RWPE1 (cell line): ENCODE measurements at places on chromosomes 5 and 9.
A peak's percentile ranks its signal among the peaks of the same experiment; 100 is the strongest.

DNA sequence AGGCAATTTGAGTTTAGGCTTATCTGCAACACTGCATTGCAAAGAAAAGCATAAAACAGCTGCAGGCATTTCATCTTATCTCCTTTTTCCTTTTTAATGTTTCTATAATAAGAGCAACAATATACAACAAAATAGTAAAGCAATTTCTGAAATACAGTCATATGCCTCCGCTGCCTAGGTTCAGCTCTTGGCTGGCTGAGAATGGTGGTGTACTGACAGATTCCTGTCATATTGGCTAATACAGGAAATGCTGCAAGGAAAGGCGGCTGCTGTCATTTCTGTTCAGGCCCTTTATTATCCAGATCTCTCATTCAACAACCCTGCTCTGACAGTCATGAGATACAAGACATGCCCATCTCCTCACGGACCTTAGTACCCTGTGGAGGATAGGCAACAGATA, 677.0 kb downstream of the TAF11L14 start:
- no peak for DNase-seq

DNA sequence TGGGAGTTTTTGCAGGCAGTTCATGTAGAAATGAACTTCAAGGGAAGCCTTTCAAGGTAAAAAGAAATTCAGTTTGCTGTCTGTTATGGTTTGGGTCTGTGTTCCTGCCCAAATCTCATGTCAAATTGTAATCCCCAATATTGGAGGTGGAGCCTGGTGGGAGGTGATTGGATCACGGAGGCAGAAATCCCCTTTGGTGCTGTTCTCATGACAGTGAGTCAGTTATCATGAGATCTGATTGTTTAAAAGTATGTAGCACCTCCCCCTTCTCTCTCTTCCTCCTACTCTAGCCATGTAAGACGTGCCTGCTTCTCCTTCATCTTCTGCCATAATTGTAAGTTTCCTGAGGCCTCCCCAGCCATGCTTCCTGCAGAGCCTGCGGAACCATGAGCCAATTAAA, 341.4 kb downstream of the ARHGEF28 start:
- no peak for DNase-seq

DNA sequence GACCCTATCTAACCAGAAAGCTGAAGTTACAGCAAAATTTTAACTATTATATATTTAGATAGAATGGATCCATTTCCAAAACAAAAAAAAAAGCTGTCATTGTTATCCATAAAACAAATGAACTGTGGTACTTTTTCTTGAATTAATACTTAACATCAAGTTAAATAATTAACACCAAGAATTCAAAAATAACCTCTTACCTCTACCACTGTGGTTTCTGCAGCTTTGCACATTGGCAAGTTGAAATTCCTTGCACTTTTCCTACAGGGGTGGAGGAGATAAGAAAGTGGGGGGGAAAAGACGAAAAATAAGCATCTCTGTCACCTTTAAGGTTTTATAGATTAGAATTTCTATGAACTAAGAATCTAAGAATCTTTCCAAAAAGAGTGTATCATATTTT, 30.0 kb downstream of the OXCT1 start:
- DNase-seq = no peak

DNA sequence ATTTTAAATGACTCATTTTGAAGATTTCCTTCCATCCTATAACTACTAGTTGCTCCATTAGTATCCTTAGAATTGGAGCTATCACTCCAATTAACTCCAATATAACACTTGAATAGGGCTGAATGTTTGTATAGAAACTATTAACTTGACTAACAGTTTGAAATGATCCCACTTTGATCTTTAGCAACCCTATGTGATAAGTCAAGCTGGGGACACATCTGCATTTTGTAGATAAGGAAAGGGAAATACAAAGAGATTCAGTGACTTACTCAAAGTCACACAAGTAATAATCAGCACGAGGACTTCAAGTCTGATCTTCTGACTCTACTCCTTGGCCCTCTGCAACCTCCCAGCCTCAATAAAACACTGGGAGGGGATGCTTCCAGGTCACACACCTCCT, 101.1 kb downstream of the TMEM215 start:
- DNase-seq = no peak

- DNase-seq = no peak
These were observed 280.4 kb downstream of the TMEM167A start for GRCh38 chr5:82796643-82797416.

- no peak for DNase-seq
These were observed 5.6 kb downstream of the EXD3 start for GRCh38 chr9:137417161-137418021.

DNA sequence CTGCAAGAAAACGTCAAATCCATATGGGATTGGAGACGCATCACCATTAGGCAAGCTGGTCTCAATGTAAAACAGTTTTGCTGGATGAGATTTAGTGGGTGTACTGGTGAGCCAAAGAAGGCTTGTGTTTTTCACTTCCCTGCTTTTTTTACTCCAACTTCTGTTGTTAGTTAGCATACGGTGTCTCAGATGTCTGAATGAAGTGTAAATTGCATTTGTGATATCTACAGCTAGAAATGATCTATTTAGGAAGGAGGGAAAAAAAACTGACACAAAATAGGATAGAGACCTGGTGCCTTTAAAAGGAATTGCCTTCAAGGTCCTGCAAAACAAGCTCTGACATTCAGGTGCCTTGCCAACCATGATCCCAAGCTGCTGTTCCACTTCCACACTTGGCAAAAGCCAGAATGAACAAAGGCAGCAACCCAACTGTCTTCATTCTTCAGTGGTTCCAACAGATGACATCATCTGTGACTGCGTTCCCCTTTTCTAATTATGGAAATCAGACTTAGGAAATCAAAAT, 104.2 kb upstream of the RAI14 start:
- DNase-seq = no peak

- DNase-seq = peak; percentile 59
These were observed 9.9 kb upstream of the PCDHB2 start for GRCh38 chr5:141084487-141084989.

- no peak for DNase-seq
These were observed 179.8 kb downstream of the ENC1 start for GRCh38 chr5:74460694-74461093.

GRCh38 chr5:157150995-157151394, 8.3 kb upstream of the MED7 start:
- no peak for DNase-seq

GRCh38 chr5:91174396-91174795, 208.7 kb downstream of the ARRDC3 start:
- no peak for DNase-seq

DNA sequence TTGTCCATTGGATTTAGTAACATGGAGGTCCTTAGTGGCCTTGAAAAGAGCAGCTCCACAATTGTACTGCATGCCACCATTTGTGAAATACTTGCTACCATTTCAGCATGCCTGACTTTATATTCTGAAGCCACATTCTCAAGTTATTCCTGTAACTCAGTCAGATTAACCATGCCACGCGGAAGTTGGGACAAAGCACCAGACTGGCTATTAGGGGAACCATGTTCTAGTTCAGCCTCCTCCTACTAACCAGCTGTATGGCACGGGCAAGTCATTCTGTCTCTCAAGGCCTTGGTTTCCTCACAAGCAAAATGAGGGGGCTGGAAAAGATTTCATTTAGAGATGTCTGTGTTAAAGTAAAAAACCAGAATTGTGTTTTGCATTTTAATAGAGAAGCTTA, 418.0 kb downstream of the PLK2 start:
- DNase-seq = no peak

GRCh38 chr5:173963867-173964441, 25.0 kb upstream of the C5orf47 start:
- DNase-seq = peak; percentile 30

DNA sequence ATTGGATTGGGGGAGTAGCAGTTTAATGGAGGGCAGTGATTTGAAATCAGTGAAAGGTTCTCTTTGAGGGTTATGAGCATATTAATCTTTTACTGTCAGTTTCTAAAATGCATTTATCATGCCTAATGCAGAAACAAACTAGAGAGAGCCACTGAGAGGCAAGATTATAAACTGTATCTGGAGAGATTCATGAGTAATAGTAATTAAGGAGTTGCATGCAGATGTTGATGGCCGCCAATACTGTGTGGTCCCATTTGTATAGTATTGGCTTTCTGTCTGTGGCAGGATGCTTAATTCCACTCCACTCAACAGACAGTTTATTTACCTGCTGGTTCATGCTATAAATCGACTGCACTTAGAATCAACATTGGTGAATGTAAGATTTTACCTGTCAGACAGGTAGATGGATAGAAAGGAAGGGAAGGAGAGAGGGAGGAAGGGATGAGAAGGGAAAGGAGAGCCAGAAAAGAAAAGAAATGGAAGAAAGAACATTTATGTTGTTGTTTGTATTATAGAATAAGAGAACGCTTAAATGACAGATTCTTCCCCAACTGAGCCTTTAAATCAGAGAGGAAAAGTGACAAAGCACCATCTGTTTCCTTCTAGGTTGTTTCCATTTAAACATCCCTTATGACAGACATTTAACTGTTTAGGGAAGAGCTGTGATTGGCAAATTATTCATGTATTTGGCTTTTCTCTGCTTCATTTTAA, 146.5 kb downstream of the PAM start:
- no peak for DNase-seq

DNA sequence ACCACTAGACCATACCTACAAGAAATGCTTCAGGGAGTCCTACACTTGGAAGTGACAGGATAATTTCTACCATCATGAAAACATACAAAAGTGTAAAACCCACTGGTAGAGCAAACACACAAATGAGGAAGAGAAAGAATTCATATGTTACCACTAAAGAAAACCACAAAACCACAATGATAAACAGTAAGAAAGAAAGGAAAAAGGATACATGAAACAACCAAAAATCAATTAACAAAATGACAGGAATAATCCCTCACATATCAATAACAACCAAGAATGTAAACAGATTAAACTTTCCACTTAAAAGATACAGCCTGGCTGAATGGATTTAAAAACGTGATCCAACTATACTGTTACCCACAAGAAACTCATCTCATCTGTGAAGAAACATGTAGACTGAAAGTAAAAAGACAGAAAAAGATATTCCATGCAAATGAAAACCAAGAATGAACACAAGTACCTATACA, 83.4 kb downstream of the LPAR1 start:
- DNase-seq = no peak

- no peak for DNase-seq
These were observed 102.9 kb upstream of the FSTL4 start for GRCh38 chr5:133715216-133715615.

- DNase-seq = peak; percentile 52
These were observed 640.9 kb downstream of the SEMA5A start for GRCh38 chr5:8905021-8905420.

DNA sequence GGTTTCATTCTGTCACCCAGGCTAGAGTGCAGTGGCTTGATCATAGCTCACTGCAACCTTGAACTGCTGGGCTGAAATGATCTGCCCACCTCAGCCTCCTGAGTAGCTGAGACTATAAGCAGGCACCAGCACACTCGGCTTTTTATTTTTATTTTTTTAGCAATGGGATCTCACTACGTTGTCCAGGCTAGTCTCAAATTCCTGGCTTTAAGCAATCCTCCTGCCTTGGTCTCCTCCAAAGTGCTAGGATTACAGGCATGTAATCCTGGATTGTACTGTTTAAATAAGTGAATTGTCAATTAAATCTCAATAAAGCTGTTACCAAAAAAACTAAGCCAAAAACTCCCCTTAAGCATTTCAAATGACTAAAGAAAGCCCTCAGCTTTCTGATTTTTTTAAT, 18.9 kb downstream of the GOLPH3 start:
- no peak for DNase-seq

DNA sequence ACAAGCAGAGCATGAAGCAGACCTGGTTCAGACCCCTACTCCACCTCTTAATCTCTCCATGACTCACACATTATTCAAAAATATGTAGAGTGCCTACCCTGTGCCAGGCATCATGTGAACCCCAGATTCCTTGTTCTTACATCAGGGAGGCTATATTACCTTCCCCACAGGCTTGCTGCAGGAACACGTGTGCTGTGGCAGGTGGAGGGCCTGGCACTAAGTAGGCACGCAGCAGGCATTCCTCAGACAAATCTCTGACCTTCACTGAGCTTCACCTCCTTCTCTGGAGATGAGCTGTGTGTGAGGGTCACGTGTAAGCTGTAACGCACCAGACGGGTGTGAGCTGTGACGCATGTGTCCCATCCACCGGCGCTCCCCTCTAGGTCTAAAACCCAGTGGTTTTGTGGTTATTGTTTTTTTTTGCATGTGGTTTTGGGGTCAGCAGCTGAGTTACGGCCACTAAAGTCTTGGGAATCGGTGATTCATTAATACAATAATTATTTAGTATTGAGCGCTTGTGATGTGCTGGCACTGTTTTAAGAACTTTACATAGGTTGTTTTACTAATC, 30.3 kb downstream of the ANGPTL2 start:
- DNase-seq = no peak

DNA sequence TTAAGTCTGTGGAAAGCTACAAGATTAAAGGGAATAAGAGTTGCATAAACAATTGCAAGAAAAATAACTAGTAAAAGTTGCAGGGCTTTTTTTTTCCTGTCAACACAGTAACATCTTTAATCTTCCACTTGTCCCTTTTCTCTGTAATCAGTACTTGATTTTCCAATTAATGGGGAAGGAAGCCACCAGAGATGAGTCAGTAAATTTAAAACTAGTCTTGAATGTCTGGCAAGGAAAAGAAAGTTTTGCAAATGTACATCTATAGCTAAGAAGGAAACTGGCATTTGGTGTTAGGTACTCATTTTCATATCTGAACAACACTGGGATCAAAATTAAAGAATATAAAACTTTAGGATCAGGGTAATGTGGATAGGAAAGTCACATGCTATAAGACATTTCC, 17.1 kb downstream of the DAP start:
- DNase-seq = no peak

DNA sequence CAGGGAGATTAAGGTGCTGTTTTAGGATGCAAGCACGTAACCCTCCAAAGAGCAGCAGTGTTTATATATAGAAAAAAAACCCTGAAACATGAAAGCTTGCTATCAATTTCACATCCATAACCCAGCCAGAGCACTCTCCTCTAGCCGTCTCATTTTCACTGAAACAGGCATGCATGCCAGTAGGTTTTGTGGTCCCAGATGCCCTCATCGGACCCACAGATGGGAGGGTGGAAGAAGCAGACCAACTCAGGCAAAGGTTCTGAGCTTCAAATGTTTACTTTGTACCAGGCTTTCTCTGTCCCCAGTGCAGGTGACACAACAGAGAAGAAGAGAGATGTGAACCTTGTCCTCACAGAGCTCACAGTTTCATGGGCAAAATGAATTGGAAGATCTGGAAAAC, 127.4 kb upstream of the ATP10B start:
- DNase-seq = no peak

DNA sequence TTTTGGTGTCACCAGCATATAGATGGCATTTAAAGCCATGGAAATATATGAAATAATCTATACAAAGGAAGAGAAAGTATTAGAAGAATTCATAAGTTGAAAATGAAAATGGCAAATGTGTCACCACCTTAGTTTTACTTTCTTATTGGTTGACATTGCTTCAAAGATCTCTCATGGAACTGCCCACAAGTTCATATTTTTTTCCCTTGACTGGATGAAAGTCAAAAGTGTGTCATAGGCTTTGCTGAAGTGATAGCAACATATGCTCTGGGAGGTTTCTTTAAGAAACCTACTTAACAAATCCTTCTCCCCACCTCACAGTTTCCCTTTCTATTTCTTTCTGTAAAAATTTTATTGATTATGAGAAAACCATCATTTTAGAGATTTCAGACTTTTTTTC, 127.2 kb downstream of the VPS13A start:
- no peak for DNase-seq
